ENCODE measurements at places on chromosomes 1 and 21.
A peak's percentile ranks its signal among the peaks of the same experiment; 100 is the strongest.

DNA sequence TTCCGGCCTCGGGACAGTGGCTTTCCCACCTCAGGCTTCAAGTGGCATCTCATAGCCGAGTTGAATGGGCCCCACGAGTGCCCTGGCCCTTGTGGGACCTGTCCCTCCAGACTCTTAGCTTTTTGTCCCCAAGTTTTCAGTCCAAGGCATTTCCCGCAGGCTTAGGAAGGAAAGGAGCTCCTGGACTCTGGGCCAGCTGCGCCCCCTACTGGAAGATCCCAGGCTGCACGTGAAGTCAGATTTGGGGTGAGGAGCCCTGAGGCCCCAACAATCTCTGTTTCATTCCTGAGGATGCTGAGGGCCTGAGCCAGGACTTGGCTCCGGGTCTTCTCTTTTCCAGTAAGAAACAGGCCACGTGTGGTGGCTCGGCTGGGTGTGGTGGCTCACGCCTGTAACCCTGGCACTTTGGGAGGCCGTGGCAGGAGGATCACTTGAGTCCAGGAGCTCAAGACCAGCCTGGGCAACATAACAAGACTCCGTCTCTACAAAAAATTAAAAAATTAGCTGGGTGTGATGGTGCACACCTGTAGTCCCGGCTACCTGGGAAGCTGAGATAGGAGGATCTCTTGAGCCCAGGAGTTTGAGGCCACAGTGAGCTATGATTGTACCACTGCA lies 67.4 kb downstream of the ARHGEF10L start:
- peak; percentile 76 for DNase-seq

DNA sequence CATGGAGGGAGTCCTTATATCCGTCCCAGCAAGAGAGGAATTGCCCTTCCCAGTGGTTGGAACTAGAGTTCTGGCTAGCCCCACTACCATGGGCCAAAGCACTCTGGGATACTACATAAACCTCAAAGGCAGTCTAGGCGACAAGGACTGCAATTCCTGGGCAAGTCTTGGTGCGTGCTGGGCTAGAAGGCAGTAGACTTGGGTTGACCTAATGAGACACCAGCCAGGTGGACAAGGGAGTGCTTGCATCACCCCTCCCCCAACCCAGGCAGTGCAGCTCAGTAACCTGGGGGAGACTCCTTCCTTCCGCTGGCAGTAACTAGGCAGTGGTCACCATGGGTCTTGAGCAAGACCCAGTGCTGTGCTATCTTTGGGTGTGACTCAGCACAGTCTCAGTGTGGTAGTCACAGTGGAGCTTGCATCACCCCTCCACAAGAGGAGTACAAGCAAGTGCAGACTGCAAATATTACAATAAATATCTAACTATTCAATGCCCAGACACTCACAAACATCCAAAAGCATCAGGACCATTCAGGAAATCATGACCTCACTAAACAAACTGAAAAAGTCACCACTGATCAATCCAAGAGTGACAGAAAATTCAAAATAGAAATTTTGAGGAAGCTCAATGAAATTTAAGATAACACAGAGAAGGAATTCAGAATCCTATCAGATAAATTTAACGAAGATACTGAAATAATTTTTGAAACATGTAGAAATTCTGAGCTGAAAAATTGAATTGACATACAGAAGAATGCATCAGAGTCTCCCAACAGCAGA lies 84.7 kb upstream of the LYPLAL1 start:
- DNase-seq, result no peak

DNA sequence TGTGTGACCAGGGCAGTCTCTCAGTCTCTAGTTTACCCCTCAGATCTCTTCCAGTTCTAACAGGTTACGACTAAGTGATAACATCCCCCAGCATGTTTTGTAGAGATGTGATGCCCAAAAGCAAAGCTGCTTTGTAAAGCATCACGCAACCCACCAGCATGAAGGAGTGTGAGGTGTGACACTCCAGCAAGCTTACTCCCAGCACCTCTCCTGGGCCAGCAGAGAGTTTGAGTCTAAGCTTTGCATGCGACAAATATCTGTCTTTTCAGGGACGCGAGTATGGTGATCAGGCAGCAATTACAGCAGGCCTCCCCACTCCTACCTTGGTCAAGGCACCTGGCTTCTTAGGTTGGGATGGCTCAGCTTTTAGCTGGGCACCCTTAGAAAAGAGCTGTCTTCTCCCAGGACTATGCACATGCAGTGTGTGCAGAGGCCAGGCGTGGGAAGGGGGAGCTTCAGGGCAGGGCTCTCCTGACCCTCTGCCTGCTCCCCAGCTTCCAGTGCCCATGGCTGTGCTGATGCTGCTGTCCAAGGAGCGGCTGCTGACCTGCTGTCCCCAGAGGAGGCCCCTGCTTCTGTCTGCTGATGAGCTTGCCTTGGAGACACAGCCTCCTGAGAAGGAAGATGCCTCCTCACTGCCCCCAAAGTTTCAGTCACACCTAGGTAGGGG lies 48.2 kb downstream of the ELK4 start:
- peak; percentile 1 for DNase-seq

DNA sequence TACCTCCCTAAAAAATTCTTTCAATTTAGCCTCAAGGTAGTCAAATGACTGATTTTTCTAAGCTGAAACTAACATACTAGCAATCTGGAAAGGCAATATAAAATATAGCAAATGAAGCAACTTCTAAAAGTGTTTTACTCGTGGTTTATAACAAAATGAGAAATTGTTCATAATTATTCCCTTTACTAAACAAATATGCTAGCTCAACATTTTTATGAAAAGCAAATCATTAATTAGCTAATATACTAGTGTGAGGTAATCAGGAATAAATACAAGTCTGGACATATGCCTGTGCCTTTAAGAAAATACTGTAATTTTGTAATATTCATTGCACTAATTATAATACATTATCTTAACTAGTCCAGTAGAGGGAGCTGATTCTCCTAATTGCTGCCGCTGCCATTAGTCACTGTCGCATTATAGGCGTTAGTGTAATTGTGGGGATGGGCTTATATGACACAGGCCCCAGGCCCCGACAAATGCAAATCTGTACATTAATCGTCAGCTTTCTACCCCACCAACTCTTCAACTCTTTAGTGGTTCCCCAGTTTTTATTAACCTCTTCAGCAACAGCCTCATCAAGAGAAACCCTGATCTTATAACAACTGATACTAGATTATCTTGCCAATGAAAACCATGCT lies 160.9 kb downstream of the GABPA start:
- peak; percentile 37 for DNase-seq

DNA sequence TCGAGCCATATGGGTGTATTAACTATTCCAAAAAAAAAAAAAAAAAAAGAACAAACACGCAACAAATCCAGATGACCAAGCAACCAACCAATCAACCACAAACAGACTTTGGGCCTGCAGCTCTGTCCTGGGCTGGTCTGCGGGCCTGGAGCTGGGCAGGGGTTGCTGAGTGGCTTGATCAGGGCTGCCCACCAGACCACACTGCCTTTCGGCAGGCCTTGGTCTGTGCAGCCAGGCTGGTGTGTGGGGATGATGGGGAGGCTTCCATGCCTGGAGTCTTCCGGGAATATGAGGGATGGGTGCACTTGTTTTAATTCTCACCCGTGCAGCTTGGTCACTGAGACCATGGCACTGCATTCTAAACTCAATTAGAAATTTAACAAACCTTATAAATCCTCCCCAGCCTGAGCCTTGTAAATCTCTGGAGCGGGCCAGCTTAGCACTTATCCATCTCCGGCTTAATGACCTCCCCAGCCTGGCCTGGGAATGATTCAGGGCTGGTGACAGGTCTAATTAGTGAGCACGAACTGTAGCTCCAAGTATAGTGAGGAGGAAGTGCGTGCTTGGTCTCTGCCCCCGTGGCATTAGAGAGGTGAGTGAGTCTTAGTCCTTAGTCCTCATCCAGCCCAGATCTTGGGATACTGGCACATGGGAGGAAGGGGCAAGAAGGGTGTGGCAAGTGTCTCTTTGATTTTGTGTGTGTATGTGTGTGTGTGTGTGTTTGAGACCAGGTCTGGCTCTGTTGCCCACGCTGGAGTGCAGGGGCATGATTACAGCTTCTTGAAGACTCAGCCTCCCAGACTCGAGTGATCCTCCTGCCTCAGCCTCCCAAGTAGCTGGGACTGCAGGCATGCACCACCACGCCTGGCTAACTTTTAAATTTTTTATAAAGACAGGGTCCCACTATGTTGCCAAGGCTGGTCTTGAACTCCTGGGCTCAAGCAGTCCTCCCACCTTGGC lies 74.6 kb upstream of the CSF3R start:
- no peak for DNase-seq

DNA sequence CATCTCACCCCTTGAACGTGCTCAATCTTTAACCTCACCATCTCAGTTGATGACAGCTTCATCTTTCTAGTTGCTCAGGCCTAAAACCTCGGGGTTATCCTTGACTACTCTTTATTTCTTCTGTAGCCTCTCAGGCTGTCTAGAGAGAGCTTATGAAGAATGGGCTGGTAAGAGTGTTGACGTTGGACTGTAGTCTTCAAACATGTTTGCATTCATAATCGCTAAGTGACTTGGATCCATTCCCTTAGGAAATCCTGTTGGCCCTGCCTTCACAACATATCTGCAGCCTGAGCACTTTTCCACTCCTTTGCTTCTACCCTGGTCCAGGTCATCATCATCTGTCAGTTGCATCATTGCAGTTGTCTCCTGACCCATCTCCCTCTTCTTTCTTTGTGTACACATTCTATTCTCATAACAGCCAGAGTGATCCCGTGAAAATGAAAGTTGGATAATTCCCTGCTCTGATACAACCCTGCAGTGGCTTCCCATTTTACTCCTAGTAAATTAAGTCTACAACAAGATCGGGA lies 10.5 kb downstream of the UCK2 start:
- no peak for DNase-seq

DNA sequence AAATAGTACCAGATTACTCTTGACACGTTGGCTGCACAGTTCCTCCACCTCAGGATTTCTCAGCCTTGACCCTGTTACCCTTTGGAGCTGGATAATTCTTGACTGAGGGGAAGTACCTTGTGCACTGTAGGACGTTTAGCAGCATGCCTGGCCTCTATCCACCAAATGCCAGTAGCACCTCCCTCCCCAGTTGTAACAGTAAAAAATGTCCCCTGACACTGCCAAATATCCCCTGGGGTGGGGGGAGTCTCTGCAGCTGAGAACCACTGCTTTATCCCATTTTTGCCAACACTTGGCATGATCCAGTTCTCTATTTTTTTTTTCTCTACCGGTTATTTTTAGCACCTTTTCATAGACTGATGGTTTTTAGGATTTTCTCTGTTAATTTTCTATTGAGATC lies 34.0 kb downstream of the C1orf198 start:
- no peak for DNase-seq

DNA sequence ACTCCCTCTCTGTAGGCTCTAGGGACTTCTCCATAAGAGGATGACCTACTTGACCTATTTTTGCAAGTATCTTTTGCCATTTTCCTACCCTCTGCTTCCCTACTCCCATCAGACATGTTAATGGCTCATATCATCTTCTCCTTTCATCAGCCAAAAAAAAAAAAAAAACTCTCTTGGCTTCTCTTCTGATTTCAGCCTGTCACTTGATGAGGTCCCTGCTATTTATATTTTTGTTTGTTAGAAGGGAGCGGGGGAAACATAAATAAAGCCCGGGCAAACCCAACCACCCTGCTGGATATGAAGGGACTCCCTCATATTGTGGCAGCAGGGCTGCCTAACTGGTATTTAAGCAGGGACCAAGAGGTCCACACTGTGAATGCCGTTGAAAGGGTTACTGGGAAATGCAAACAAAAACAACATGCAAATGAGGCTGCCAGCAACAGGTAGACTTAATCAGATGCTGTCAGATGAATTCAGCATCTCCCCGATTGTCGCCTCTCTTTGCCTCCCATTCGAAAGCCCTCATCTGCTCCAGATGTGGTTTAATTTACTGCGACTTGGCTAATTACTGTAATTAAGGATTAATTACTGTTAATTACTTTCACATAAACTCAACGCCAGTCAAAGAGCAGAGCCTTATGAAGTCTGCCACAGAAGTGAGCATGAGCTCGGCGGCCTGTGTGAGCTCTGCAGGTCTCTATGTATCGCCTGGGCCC lies 172.3 kb downstream of the PBX1 start:
- no peak for DNase-seq

DNA sequence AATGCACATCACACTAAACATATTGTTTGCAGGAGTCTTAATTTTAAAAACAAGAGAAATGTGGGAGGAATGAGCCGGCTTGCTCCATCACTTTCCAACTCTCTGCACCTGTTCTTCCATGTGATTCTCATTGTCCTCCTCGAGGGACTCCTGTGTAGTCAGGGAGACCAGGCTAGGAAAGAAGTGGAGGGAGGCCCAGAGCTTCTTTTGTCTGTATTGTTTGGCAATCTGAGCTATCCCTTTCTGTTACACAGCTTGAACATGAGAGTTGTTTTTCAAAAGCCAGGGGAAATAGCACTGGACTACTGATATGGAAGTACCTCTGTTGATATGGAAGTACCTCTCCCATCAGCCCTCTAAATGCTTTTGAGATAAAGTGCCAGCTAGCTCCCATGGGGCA lies 18.8 kb upstream of the LRRC8D start:
- DNase-seq, result no peak

GRCh38 chr21:33541105-33541711 lies 709 bp downstream of the GART start:
- peak; percentile 24 for DNase-seq

DNA sequence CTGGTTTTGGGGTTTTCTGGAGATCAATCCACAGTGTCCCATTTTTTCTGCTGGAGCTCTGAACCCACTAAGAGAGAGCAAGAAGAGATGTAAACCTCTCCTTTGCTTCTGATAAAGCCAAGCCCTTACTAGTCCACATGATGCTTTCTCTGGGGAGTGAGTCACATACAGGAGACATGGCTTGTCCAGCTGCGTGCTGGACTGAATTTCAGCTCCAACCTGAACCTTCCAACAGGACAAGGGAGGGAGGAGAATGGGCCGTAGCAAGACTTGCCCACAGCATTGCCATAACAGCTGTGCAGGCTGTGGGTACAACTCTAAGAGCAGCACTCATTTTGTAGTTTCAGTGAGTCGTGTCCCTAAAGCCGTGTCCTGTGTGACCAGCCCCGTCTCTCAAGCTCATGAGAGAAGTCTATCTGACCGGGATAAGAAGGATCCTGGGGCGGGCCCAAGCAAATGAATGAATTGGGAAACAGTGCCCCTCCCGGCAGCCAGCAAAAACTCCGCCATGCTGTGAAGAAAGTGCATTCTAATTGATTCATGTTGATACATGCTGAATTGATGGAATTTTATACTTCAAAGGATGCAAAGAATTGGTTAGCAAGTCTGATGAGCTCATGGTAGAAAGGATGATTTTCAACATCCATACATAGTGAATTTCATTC lies 195.2 kb downstream of the GABPA start:
- DNase-seq, result no peak

DNA sequence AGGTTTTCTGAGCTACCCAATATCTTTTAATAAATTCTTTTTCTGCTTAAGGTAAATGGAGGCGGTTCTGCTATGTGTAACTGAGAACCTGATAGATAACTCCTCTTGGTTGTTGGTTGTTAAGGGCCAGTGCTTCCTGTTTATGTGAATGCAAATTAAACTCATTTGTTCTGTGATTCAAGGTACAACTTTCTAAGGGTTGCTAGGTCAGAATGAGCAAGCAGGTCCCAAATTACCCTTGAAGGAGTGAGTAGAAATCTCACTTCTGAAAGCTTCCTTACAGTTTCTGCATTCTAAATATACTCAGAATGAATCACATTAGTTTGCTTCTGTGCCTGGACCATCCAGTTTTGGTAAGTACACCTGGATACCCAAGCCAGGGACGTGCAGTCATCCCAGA lies 15.5 kb upstream of the FAM78B start:
- no peak for DNase-seq
